Left forelimb (tissue), 1 donor: ENCODE measurements at places on chromosomes 2 and 18.

- no peak for DNase-seq
Measured at GRCh38 chr2:148557844-148558436, 86.6 kb upstream of the EPC2 start.

- no peak for DNase-seq
Measured at GRCh38 chr2:96512341-96512740, 7.2 kb upstream of the NEURL3 start.

DNA sequence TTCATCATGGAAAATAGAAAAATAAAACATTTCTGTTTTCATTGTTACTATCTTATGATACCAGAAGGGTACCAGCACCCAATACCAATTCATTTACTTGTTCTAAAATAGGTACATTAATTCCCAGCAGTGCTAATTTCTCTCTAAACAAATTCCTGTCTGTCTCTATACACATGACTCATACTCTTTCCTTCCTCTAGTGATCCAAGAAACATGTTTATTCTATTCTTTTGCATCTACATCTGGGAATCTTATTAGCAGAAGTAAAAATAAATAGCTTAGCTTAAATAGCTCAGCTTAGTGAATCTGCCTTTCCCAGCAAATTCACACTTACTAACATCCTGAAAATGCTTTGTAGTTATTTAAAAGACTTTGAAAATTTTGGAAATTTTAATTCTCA, 84.5 kb upstream of the MAPRE2 start:
- no peak for DNase-seq

- no peak for DNase-seq
Measured at GRCh38 chr2:115574667-115575066, 1132.2 kb downstream of the DPP10 start.

DNA sequence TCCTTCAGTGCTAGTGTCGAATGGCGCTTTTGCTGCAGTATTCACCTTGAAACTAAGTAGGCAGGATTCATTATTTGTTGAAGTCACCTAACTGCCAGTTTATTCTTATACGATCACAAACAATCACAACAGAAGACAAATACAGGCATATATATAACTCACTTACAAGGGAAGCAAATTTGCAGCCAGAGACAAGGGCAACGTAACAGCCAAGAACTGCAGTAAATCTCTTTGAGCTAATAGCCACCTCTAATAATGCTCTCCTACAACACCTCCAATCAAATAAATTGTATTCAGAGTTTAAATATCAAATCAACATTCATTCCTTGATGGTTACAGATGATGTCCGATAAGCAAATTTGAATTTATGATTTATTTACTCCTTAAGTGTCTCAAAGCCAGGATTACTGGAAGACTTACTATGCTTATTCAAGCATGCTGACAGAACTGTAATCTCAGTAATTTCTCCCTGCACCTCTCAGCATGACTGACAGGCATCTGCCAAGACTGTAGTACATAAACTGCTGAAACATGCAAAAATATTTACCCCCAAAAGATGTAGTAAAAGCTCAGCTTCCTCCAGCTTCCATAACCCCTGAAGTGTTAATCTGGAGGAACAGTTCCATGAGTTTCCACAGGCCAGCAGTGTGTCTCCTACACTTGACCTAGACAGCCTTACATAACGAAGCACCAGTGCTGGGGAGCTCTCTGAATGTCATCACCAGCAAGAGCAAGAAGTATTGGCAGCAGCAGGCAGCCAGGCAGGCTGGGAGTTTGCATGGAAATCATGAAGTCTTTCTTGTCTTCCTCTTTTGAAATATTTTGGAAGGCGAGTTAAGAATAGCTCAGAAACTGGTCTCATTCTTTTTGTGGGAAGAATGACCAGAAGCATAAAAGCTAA, 20.9 kb upstream of the SCN1A start:
- DNase-seq: no peak

- DNase-seq: no peak
Measured at GRCh38 chr2:187826023-187826422, 271.8 kb upstream of the TFPI start.

DNA sequence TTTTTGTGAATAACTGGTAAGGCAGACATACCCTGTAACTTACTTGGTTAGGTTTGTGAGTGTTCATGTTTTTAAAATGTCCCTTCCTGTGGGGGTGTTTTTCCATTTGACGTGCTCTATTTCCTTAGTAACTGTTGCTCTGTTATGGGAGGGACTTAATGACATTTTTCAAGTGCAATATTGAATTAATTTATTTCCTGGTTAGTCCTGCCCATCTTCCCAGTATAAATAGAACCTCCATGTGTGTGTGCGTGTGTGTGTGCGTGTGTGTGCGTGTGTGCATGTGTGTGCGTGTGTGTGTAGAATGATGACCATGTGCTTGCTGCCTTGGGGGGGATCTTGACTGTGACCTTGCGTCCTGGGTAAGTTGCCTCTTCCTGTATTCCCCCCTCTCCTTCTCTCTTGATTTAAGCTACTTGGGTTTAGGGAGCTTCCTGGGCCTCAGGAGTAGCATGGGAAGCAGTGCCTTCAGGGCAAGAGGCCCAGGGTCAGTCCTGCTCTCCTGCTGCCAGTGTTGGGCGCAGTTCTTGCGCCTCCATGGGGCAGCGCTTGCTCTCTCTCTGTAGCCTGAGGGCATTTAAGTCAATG, 163.9 kb downstream of the LDLRAD4 start:
- peak; percentile 73 for DNase-seq

DNA sequence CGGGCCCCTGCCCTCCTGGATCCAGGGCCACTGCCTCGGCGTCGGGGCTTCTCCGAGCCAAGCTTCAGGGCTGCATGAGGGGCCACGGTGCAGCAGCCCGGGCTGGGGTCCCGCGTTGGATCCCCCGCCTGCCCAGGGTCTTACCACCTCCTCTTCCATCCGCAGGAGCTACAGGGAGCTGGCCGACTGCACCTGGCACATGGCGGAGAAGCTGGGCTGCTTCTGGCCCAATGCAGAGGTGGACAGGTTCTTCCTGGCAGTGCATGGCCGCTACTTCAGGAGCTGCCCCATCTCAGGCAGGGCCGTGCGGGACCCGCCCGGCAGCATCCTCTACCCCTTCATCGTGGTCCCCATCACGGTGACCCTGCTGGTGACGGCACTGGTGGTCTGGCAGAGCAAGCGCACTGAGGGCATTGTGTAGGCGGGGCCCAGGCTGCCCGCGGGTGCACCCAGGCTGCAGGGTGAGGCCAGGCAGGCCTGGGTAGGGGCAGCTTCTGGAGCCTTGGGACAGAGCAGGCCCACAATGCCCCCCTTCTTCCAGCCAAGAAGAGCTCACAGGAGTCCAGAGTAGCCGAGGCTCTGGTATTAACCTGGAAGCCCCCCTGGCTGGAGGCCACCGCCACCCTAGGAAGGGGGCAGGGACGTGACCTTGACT, 52.1 kb downstream of the RAMP1 start:
- DNase-seq: no peak

- DNase-seq: peak; percentile 65
Measured at GRCh38 chr2:236932831-236933361, 152.8 kb upstream of the COPS8 start.

DNA sequence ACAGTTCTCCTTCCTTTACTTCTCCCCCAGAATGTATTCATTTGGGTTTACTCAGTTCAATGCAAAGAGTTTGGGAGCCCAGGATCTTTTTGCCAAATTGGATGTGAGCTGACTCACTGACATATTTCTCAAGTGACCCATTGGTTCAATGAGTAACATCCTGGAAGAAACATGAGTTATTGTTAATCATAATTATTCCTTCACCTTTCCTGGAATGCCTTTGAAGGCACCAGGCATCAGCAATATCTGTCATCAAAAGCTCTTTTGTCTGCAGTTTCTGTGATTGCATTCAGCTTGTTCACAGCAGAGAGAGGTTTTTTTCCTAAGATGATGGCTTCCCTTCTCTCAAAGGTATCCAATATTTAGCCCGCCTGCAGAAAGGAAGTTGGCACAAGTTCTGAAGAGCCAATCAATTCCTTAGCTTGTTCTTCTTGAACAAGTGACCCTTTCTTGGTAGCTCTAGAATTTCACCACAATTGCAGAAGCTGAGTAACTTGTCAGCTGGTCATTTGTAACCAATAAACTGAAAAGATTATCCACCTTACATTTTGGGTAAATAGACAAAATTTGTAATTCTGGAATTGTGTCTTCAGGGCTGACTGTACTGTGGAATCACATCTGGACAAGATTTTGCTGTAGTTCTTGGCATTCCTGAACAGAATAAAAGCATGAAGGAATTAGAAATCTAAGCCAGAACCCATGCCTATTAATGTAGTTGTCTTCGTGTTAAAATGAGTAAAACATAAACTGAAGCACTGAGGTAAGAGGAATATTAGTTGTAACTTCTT, 72.2 kb upstream of the TMEM17 start:
- no peak for DNase-seq

DNA sequence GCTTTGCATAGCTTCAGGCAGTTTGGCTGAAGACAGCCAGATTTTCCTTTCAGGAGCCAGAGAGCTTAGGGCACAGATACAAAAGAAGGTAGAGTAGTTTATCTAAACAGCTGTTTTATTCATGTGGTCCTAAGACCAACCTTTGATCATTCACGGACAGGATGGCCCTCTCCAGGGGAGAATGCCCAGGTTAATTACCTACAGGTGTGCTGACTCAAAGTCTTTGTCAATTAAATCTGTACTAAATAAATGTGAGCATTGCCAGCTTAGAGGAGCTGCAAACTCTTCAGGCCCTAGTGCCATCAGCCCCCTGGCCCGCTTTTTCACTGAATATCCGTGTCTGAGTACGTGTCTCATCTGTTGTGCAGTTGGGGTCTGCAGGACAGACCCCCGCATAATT, 554.7 kb downstream of the NUP35 start:
- no peak for DNase-seq

DNA sequence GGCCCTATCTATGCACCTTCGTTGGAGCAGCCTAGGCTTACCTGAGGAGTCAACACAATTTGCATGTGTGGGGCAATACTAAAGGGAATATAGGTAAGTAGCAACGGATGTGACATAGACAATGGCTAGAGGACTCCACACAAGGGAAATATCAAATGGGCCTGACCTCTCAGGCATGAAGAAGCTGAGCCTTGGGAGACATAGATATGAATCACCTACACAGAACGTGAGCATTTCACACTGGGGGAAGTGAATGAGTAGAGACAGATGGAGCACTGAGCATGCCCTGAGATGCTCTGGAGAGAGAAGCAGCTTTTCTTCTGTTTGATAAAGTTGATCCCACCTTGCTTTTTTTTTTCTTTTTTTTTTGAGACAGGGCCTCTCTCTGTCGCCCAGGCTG, 97.9 kb downstream of the ATL2 start:
- DNase-seq: no peak

GRCh38 chr2:9497017-9497416, 22.7 kb downstream of the IAH1 start:
- DNase-seq: no peak

DNA sequence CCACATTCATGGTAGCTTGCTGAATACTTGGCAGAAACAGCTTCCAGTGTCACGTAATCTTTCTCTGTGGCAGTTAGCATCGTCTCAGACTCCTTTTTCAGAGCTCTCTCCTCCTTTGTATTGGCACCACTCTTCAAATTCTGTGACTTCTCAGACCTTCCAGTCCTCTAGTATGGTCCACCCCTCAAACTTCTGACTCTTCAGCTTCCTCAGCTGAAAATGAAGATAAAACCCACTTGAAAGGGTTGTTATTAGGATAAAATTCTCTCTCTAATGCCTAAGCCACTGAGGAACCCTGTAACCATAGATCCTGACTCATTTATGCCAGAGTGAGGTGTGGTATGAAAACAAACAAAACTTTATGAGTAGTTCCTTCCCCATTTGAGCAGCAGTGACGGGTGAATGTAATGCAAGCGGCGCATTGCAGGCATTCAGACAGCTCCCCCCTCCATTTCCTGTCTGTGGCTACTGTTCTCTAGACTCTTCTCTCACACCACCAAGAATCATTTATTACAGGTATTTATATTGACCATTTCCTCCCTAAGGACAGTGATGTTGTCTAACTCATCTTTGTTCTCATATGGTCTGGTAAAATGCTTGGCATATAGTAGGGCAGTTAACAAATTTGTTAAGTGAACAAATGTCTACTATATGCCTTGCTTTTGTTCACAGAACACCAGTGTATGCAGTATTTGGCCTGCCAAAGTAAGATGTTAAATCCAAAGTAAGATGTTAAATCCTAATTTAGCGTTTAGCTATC, 35.3 kb downstream of the GALNT1 start:
- no peak for DNase-seq

- no peak for DNase-seq
Measured at GRCh38 chr2:28568036-28568435, 72.2 kb downstream of the PLB1 start.

DNA sequence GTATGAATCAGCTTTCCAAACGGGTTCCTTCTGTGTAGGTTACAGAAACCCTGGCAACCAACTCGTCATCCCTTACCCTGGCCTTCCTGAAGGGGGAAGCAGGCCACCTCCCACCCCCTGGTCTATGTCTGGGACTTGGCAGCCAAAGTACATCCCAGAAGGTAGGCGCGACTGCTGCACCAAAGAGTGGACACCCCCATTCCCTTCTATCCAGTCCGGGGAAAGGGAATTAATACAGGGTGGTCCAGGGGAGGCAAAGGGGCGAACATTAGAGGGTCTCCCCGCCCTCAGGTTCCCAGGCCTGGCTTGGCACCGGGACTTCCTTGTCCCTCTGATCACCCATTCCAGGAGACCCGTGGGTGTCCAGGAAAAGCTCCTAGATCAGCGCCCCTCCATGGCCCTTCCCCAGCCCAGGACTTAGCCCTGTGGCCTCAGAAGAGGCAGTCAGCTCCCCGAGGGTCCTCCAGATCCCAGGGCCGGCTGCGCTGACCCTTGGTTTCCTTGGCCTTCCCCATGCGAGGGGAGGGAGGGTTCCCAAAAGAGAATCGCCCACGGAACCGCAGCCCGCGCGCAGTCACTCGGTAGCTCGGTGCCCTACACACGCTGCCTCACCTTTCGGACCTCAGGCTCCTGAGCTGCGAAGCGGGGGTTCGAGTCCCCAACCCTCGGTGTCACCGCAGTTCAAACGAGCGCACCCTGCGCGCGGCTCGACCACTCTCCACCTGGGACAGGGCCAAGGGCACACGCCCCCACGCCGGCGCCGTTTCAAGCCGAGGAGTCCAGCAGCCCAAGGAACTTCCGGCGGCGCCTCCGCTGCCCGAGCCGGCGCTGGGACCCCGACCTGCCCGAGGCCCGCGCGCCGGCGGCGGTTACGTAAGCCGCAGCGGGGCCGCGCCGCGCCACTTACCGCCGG, at the start of gene PER2:
Gene PER2 (minus strand): TSS at position 874 of the 913 bp plus-strand sequence. CDS start 10,674 bp downstream, outside the sequence.
- DNase-seq: no peak

DNA sequence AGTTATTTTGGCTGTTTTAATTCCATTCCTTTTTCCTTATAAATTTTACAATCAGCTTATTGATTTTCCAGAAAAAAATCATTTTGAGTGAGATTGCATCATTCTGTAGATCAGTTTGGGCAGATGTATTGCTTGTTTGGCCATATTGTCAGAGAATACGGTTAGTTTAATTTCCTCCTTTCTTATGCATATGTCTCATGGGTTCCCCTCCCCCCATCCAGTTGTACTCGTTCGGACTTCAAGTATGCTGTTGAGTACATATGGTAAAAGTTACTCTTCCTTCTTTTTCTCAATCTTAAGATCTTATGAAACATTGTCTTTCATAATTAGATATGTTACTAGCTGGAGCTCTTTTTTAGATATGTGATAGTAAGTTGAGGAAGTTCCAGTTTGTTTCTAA, 131.2 kb upstream of the TTC27 start:
- no peak for DNase-seq
